ENCODE measurements at places on chromosomes 4 and X.
A peak's percentile ranks its signal among the peaks of the same experiment; 100 is the strongest.

DNA sequence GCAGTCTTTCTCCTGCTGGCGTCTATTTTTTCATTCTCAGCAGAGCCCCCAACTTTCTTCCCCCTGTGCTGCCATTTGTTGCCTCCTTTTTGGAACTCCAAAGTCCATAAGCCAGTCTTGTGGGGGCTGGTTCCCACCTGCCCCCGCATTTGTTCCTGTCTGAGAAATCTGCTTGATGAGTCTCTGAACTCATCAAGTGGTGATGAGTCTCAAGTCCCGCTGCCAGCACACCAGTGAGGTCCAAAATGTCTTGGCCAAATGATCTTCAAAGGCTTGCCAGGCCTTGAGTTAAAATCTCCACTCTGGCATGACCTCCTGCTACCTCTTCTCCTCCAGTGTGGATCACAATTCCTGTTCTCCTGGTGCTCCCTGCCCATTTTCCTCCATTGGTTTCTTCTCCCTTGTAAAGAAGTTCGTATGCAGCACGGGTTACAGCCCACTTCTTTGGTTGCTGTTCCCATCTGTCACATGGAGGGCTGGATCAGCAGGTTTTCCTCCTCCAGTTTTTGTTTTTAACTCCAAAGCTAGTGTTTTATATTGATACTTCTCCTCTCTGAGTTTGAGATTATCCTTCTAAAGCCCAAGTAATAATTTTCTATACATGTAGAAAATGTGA is 72.7 kb upstream of the LIMCH1 start:
- no peak for DNase-seq

GRCh38 chrX:40685362-40685918 is 38.1 kb upstream of the CXorf38 start:
- no peak for DNase-seq

DNA sequence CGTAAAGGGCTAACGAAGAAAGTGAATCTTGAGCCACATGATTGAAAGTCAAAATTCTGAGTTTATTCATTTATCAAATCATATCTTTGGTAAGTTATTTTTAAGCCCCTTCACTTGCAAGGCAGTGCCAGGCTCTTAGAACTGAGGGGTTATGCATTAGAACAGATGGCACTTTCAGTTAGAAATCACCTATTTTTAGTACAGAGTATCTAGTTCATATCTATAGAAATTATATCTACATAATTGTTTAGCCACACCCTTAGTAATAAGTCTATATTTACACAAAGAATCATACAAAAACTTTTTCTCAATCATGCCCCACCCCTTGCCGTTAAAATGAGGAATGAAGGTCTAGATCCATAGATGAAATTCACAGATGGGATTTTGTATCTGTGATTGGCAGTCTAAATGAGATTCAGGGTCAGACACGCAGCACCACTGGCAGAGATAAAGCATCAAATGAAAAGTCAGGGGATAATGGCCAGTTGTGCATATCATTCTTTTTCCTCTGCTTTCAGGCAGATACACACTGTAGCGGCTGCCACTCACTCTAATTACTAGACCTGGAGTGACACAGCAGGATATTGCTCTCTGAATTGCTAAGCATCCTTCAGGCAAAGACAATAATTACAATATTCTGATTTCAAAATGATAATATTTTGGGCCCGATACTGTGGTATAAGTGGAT is 440.5 kb downstream of the MAPK10 start:
- DNase-seq: no peak

DNA sequence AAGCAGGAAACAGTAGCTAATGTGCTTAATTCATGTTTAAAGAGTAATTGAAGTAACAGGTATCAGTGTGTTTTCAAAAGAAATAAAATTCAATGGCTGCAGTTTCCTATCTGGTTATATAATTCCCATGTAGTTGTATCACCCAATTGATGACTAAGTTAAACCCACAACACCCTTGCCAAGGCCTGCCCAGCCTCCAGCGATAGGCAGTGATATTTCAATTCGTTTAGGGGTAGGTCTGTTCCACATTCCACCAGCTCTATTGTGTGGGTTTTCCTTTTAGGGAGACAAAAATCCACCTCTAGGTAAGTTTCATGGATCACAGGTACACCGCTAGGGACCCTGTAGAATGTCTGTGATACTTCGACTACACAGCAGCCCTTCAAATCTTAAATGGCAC is 24.7 kb upstream of the MXRA5 start:
- no peak for DNase-seq

DNA sequence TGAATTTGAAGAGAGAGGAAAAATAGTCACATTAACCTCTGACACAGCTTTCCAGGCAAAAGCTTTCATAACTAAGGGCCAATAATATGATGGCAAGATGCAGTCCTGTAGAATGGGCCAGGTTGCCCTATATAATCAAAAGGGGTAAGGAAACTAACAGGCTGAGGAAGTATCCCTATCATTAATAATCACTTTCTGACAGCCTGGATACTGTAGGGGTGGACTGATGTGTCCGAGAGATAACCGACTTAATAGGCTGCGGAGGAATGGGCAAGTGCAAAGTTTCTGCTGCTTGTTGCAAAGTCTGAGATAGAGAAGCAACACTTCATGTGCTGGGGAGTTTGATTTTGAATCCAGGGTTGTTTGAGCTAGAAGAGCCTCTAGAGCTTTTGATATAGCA is 94.8 kb downstream of the DNAAF6 start:
- no peak for DNase-seq

- no peak for DNase-seq
Measured at GRCh38 chrX:17597836-17598439, 139.4 kb upstream of the SCML1 start.

GRCh38 chrX:78650906-78651437 is 8.2 kb downstream of the RTL3 start:
- peak; percentile 50 for DNase-seq

GRCh38 chr4:76830612-76830963 is 67.4 kb downstream of the SOWAHB start:
- DNase-seq: no peak

GRCh38 chrX:64204701-64205440 is 637 bp downstream of the AMER1 start:
- peak; percentile 2 for DNase-seq

GRCh38 chr4:95106408-95106928 is 348.7 kb downstream of the BMPR1B start:
- DNase-seq: no peak

- DNase-seq: no peak
Measured at GRCh38 chrX:13967636-13968035, 62.1 kb downstream of the GEMIN8 start.

DNA sequence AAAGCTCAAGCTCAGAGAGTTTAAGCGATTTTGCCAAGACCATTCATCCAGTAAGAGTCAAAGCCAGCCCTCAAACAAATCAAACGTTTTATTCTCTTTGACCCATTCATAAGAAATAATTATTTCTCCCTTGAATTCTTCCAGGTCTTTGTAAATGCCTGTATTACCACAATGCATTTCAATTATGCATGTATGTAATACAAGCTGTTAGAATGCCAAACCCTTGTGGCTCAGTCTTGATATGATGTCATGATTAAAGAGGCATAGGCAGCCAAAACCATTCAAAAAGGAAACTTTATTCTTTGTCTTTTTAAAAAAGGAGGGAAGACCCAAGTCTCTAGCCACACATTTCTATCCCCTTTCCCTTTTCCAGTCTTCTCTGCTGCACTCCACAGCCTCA is 56.5 kb upstream of the PGM2 start:
- DNase-seq: no peak

DNA sequence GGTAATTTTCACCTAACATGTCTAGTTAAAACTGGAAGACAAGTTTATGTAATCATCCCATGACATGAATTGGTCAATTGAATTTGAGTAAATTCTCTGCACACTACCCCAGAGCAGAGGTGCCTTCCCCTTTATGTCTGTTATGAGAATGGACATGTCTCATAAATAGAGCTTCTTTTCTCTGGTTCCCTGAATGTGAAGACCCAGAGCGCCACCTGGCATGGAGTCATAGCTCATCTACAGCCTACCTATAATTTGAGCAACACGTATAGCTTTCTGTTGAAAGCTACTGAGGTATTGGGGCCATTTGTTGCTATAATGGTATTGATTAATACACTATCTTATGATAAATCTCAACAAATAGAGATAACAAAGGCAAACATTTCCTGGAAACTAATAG is 626.5 kb upstream of the GALNTL6 start:
- DNase-seq: no peak

DNA sequence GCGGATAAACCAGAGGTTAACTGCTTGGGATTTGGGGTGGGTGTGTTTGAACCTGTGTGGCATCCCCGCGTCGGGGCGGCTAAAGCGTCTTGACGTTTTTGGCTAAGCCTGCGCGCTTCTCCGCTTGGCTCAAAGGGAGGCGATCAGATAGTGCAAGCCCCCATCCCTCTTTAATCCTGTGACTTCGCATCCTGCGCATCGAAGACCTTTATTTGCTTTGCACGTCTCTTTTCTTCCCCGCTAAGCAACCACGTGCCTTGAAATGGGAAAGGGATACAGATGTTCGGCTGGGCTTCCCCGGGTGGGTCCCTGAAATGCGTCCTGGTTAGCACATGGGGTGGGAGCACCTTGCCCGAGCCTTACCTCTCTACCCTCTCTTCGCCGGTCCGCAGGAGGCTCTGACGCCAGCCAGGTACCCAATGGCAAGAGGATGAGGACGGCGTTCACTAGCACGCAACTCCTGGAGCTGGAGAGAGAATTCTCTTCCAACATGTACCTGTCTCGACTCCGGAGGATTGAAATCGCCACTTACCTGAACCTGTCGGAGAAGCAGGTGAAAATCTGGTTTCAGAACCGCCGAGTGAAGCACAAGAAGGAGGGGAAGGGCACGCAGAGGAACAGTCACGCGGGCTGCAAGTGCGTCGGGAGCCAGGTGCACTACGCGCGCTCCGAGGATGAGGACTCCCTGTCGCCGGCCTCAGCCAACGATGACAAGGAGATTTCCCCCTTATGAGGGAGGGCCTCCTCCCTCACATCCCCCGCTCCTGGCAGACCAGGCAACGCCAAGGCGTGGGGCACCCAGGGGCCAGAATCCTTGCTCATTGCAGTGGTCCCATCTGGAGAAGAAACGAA is 1.5 kb downstream of the GSX2 start:
- no peak for DNase-seq

GRCh38 chr4:85509882-85510631 is 35.1 kb downstream of the ARHGAP24 start:
- DNase-seq: no peak

DNA sequence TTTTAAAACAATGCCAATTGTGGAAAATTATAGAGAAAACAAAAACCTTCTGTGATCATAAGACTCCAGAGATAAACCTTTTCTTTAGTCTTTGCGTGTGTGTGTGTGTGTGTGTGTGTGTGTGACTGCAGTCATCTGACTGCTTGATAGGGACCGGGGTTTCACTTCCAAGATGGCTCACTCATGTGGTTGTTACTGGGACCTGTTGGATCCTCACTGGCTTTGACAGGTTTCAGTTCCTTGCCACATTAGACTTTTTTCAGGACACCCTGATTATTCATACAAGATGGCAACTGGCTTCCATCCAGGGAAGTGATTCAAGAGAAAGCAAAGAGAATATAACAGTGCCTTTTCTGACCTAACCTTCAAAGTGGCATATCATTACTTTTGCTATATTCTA is 21.9 kb upstream of the MAD2L1 start:
- DNase-seq: no peak

DNA sequence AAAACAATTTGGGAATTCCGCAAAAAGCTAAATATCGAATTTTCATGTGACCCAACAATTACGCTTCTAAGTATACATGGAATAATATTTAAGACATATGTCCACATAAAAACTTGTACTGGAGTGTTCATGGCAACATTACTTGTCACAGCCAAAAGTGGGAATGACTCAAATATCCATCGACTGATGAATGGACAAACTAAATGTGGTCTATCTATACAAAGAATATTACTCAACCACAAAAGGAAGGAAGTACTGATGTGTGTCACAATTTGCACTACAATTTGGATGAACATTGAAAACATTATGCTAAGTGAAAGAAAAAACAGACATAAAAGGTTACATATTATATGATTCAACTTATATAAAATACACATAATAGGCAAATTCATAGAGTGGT is 71.9 kb downstream of the AFF2 start:
- no peak for DNase-seq

- no peak for DNase-seq
Measured at GRCh38 chr4:32686123-32686522, 1966.0 kb downstream of the PCDH7 start.

DNA sequence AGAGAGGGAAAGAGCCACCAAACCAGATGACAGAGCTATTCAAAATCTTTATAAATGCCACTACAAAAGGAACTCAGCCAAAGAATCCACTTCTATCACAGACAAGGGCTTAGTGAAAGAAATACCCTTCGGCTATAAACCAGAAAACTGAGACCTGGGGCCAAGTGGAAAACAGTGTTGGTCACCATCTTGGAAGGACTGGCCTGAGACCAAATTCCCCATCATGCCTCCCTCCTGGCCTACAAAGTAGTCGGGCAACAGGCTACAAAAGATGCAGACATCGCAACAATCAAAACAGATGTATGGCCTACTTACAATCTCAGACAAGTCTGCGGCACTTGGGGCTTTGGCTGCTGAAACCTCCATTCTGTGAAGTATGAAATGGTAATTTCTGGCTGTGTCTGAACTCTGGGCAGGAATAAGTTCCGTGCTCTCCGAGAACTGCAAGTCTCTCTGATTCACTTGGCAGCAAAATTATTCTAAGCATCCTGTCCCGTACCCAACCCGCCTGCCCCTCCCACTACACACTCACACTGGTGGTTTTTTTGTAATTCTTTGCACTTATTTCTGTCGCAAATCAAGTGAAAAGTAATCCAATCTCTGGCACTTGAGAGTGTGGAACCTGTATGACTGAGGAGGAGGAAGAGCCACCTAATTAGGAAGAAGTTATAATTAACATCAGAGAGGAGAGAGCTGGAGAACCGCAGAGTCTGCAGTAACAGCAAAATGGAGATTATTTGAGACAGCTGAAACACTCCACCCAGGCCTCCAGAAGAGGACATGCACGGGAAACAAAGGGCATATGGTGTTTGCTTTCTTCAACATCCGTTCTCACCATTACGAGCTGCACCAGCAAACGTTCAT is 87.8 kb downstream of the SH3KBP1 start:
- DNase-seq: peak; percentile 34

DNA sequence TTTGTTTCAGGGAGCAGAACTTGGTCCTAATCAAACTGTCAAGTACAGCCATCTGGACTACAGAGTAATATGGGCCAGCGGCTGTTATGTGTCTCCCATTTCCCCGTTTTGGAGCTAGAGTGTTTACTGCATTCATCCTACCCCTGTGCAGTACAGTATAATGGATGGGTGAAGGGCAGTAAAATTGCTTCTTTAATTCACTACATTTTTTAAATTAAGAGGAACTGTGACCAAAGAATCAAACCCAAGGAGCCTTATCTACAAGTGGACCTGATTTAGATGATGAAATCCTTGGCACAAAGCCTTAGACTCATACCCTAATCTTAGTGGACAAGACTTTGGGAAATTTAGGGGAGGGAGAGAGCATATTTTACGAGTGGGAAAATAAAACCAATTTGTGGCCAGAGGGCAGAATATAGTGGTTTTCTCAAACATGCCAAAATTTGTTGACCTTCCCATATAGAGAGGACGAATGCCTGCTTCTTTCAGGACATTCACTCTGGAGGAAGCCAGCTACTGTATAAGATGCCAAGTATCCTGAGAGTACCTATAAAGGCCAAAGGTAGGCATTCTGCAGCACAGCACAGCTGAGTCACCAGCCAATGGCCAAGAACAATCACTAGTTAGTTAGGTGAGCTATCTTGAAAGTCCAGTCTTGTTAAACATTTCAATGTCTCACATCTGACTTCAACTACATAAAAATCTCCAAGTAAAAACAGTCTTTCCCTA is 253.8 kb upstream of the KCNIP4 start:
- peak; percentile 31 for DNase-seq
